ENCODE measurements at places on chromosomes 1 and 21. TPM values are rescaled to one million over a fixed set of nuclear protein-coding genes. Genes with fewer than 3 reads are reported as not detected.

PRELP gene
- not detected for total RNA-seq

CYYR1 gene
- not detected for total RNA-seq

- no peaks in the 10 kb centered on the region for H3K36me3 ChIP-seq
- H3K4me1 ChIP-seq: peaks cover 50% of the 10 kb centered on the region
- H3K27me3 ChIP-seq: peaks cover 6% of the 10 kb centered on the region
- no peak overlapping the region for H3K4me3 ChIP-seq
- peak; percentile 15 for DNase-seq
- H3K27ac ChIP-seq: no peak overlapping the region
These were observed 3.7 kb upstream of the RHEX start for GRCh38 chr1:206049293-206049692.

TSTD1 gene
- 78.0 TPM for total RNA-seq

DNA sequence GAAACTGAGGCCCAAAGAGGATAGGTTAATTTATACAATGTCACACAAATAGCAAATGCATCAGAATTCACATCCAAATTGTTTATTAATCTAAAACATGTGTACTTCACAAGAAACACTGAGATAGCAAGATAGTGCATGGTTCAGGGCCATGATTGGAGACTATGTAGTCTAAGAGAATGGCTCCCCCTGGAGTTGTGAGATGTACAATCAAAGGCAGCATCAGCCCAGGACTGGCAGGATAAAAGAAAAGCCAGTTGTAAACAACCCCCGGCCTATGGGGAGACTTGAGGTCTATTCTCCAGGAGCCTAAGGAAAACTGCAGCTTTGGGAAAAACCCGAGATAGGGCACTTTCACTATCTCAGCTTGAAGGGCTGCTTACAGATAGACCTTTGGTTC is 511.0 kb downstream of the OMA1 start:
- no peak overlapping the region for H3K27ac ChIP-seq
- H3K27me3 ChIP-seq: peaks cover 19% of the 10 kb centered on the region
- H3K4me3 ChIP-seq: no peak overlapping the region
